Right renal pelvis (tissue), 4 donors: ENCODE measurements at places on chromosomes 5 and 9.

- no peak for DNase-seq
These were observed 135.3 kb downstream of the YIPF5 start for GRCh38 chr5:144035046-144035740.

GRCh38 chr5:141223112-141223783 lies at the start of gene PCDHB14:
PCDHB14 (plus strand) TSS chr5:141223343; CDS start chr5:141223506, 163 bp downstream.
- DNase-seq = no peak

GRCh38 chr5:180974612-180975315 lies 13.9 kb upstream of the BTNL3 start:
- no peak for DNase-seq

GRCh38 chr5:28862860-28863196 lies 1824.4 kb upstream of the CDH9 start:
- no peak for DNase-seq

DNA sequence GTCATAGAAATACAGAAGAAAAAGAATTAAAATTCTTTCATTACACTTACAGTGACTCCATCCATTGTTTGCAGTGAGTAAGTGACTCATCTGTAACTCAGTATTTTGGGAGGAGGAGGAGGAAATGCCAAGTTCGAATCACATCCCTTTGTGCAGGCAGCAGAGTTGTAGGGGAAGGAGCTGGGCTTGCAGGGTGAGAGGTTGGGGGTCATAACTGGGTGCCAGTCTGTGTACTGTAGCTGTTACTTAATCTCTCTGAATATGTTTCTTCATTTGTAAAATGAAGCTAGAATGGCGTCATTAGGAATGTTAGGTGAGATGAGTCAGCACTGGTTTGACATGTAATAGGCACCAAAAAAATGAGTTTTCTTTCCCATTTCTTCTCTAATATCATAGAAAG lies 235.7 kb upstream of the ADAMTSL1 start:
- no peak for DNase-seq

DNA sequence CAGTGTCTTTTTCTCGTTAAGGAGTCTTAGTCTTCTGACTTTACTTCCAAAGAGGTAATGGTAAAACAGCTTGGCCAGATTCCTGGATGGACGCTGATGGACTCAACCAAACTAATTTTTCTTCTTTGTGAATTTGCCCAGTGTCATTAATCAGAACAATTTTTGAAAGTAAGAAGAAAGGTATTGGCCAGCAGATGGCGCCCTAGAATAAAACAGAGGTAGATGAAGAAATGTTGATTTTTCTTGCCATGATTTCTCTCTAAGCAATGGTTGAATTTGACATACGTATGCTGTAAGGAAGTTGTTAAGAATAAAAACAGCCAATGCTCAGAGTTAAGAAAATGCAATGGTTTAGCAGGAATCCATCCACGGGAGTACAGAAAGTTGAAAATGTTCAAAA lies 500.0 kb downstream of the DIRAS2 start:
- DNase-seq = no peak

DNA sequence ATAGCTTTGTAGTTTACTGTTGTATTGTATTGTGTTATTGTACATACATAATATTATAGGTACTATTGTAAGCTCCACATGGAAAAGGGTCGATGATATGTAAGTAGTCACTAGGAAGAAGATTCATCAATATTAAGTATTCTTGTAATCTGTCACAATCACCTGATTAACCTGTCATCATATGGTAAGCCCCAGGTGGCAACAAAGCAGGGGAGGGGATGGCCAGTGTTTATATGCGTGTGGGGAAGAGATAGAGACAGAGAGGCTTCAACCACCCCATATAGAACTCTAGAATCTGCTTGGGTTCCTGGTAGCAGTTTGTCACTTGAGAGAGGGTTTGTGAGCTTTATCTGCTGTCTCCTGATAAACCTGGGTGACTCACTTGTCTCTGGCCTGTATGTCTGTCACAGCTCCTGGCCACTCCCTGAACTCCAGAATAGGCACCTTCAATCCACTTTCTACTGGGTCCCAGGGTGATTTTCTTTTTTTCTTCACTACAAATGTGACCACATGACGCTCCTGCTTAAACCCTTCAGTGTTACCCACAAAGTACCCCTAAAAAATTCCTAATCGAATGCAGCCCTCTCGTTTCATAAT lies 48.9 kb upstream of the CPEB4 start:
- DNase-seq = no peak

DNA sequence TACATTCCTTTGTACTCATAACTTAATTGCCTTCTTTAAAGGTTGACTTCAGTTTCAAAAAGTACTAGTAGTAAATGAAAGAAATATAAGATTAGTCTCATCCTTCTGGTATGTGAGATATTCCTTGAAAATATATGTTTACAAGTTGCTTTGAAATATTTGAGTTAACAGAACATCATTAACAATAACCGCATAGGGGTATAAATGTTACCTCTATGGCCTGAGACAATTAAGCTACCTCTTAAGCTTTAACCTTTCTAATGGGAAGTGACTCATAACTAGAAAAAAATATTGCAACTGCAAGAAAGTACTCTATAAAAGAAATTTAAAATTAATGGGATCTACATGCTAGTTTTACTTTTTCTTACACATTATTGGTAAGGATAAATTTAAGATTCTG lies 399.0 kb downstream of the CDH10 start:
- DNase-seq = no peak

GRCh38 chr9:108687006-108687987 lies 168.5 kb downstream of the ACTL7B start:
- DNase-seq = no peak

DNA sequence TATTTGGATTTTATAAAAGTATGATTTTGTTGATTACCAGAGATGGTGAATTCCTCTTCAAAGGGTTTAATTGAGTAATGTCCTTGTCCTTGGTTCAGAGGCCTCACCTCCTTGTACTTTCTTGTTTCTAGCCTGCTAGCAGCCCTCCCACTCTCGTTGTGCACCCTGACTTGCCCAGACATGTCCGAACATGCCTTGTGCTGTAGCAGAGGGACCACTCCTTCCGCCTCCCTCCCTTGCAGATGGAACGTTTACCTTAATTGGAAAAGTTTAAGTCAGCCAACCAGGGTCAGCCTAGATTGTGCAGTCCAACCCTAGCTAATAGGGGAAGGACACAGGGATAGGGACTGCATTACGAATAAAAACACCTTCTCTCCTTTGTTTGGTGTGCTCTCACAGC lies 406.9 kb upstream of the NMUR2 start:
- no peak for DNase-seq

- DNase-seq = no peak
These were observed 253.1 kb downstream of the PBX3 start for GRCh38 chr9:126000256-126000655.
